ENCODE measurements at places on chromosomes 6 and 20. TPM values are rescaled to one million over a fixed set of nuclear protein-coding genes. Genes with fewer than 3 reads are reported as not detected.

DNA sequence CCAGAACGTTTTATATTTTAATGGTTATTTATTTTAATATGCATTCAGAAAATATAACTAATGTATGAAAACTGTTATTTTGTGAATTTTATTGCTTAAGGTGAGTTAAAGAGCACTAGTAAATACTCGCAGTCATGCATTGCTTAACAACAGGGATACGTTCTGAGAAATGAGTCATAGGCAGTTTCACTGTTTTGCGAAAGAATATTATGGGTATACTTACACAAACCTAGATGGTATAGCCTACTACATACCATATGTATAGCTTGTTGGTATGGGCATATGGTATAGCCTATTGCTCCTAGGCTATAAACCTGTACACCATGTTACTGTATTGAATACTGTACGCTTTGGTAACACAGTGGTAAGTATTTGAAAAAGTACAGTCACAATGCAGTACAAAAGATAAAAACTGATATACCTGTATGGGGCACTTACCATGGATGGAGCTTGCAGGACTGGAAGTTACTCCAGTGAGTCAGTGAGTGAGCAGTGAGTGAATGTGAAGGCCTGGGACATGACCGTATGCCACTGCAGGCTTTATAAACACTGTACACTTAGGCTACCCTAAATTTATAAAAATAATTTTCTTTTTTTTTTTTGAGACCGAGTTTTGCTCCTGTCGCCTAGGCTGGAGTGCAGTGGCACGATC is 38.5 kb downstream of the ARFGEF2 start:
- DNase-seq: no peak

- DNase-seq: peak; percentile 48
Measured at GRCh38 chr20:48275286-48276020, 490.2 kb upstream of the SULF2 start.

DNA sequence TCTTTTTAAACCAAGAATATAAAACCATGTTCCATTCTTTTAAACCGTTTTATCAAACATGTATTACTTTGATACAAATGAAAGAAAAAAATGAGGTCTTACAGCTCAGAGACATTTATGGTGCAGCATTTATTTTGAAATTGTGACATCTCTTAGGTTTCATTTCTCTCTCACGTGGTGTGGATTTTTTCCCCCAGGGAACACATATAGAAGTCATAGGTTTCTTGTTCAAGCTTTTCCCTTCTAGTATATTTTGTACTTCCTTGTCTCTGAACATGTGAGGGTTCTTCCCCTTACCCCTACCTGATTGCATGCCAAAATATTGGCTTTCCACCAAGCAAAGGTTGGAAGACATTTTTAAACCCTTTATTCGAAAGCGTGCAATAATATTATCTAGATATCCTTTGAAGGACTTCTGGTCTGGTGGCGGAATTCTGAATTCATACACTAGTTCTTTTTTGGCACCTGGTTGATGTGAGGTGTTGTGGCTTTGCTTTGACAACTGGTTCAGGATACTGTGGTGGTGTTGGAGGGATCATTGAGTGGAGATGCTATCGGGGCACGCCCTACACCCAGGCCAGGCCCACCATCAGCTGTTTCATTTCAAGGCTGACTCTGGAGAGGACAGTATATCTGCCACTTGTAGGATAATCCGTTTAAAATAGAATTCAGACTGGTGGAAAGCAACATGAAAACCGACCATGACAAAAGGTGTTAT is 5.6 kb upstream of the FAM50B start:
- DNase-seq: no peak

DNA sequence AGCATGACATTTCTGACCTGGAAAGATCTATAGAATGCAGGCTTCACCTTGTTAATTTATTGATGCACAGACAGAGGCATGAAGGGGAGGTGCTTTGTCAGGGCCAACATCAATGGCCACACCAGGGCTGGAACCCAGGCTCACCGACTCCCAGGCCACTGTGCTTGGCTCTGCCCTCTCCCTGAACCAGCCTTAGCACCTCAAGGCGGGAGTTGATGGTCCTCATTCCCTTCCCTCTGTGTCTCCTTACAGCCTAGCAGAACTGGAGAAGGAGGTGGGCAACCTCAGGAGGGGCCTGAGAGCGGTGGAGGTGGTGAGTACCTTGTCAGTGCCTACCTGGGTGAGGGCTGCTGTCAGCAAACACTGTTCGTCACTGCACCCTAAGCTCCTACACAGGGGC is 35.6 kb downstream of the MOCS1 start:
- no peak for DNase-seq

GRCh38 chr6:8794420-8794819 is 359.1 kb upstream of the SLC35B3 start:
- DNase-seq: no peak

Gene ASIP
- total RNA-seq: not detected

DNA sequence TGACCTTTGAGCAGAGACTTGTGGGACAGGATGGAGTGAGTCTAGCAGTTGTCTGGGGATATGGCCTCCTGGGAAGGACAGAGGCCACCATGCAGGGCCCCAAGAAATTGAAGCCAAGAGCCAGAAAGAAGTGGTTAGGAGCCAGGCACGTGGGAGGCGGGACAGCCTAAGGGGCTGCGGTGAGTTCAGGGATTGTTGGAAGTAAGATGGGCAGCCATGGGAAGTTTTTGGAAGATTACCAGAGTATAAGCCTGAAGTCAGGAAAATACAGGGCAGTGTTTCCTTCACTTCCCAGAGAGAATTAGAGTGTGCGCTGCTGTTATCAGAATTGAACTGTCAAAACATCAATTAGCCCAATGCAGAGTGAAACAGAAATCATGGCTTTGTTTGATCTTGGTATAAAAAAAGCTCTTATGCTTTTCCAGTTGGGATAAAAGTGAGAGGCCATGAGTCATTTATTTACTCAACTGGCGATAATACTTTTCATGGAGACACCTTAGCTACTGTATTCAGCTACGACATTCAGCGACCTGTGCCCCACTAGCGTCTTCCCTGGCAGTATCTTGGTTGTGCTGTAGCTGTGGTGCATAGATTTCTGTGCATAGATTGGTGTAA is 66.9 kb downstream of the PHACTR2 start:
- no peak for DNase-seq

Gene ADGRF5
- total RNA-seq: 15.9 TPM

DNA sequence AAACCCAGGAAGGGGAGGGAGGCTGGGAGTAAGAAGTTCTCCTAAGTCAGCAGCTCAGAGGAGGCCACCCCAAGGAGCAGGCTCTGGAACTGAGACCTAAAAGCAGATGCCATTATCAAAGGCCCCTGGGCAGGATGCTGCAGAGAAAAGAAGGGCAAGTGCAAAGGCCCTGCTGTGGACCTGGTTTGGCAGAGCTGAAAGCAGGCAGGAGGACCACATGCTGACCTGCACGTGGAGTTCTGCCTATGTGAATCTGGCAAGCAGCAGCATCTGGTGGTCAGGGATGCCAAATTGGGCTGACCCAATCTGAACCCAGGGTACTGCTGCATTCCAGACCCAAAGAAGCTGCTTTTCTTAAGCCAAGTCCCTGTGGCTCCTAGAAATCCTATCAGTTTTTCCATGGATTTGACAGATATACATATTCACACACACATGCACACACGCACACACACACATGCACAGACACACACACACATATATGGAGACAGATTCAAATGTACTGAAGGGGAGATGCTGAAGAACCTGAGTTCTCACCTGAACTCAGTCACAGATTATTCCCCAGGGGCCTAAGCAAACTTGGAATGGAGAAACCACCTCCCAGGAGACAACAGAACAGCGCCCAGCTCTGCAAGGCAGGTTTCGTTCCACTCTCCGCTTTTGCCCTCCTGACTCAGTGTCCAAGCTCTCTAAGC is 119.9 kb downstream of the FOXA2 start:
- no peak for DNase-seq

GRCh38 chr20:23114018-23114417 is 27.9 kb upstream of the CD93 start:
- DNase-seq: no peak

Measured in fibroblast of the aortic adventitia (primary cell).